ENCODE measurements at places on chromosomes 7 and 10.

DNA sequence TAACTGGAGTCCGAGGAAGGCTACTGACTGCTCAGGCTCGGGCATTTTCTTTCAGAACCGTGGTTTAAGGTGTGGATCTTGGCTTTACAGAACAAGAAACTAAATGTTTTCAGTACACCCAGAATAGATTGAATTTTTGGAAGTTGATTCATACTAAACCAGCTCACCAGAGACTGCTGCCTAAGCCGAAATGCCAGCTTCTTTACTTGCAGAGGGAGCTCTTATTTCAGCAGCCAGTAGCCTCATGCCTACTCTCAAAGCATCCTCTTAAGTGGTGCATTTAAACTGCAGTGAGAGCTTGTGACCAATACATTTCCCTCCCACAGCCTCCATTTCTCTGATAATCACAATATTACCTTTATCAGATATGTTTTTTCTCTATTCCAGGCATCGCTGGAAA, 615.1 kb downstream of the SUGCT start:
- no peak for DNase-seq

- no peak for DNase-seq
Measured at GRCh38 chr10:21194510-21194993, 297.4 kb upstream of the NEBL start.

DNA sequence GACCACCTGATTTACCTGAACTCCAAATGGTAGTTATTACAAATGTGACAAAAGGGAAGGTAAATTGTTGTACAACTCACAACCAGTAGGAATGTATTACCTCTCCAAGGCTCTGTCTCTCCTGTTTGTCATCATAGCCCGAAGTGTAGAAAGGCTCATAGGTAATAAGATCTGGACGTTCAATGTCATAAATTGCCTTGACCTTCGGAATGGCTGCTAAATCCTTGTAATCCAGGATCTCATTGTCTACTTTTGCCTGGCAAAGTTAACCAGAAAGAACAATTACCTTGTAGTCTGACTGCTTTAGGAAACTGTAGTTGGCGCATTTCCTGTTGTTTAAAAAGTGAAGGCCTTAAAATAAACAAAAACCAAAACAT, 68.6 kb upstream of the AFAP1L2 start:
- DNase-seq = no peak

- no peak for DNase-seq
Measured at GRCh38 chr7:100493476-100494264, 9.9 kb downstream of the NYAP1 start.

DNA sequence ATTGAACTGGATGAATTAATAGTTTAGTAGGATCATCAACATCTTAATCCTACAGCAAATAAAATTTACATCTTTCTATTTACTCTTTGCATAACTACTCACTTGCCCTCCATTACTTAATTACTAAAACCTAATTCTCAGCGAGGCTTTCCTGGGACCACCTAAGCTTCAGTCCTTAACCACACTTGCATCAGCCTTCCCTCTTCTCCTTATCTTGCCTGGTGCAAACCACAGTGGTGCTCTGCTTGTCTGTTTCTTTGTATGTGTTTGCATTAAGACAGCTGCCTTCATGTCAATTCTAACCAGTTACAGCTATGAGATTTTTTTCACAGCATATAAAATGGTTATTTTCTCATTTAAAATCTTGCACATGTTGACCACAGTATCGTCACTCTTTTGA, 72.6 kb upstream of the ZNF92 start:
- DNase-seq = no peak

GRCh38 chr7:35748371-35748770, 52.5 kb upstream of the SEPTIN7 start:
- no peak for DNase-seq

- no peak for DNase-seq
Measured at GRCh38 chr7:127221731-127222130, 31.0 kb downstream of the GRM8 start.

- DNase-seq = no peak
Measured at GRCh38 chr10:122561212-122561611, 658 bp downstream of the DMBT1 start.

DNA sequence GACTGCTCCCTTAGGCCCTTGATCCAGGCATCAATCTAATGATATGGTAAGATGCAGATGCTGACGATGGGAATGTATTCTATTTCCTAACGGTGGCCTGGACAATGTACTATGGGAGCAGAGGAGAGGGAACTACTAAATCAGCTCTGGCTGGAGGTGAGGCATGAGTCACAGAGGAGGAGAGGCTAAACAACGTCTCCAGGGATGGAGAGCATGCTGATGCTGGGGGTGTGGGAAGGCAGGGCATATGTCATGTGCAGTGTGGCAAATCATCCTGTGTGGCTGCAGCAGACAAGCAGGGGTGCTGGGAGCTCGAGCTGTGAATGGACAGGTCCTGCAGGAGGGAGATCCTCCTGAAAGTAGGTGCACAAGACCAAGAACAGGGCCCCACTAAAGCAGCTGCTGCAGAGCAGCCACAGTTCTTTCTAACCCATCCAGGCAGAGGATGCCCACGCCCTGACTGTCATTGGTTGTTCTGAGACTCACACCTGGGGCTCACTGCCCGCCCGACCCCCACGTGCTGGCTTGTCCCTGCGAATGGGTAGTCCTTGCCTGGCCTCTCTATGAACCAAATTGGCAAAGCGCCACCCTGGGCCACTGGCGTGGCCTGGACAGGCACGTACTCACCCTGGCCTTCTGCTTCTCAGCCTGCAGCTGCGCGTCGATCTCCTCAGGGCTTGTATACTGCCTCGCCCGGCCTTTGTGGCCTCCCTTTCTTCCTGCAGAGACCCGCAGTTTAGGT, 4.0 kb downstream of the PDAP1 start:
- DNase-seq = no peak

DNA sequence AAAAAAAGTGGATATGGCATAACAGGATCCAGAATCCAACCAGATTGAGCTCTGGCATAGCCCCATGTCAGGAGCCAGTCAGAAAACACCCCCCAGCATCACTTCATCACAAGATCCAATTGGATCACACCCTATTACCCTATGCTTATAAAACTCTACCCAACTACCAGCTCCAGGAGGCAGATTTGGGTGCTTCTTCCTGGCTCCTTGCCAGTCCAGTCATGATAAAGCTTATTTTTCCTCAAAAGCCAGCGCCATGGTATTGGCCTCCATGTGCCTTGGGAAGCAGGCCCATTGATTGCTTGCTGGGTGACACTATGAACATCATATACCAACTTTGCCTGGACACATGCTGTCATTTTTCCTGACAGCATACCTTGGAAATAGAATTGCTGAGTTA, 281.4 kb upstream of the MKLN1 start:
- DNase-seq = no peak

- no peak for DNase-seq
Measured at GRCh38 chr10:102109166-102110116, 10.7 kb downstream of the LDB1 start.

DNA sequence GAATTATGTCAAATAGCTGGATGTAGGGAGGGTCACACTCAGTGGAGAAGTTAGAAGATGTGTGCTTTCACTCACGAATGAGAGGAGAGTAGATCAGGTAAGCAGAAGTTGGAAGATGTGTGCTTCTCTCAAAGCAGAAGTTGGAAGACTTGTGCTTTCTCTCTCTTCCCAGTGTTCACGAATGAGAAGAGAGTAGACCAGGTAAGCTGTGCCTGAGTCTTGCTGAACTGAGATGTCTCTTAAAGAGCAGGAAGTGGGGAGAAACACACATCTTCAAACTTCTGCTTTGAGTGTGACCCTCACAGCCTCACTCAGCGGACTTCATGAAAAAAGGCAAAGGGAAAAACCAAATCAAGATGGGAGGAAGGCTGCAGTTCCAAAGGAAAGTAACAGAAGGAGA, 7.0 kb upstream of the TMEM243 start:
- DNase-seq = no peak

DNA sequence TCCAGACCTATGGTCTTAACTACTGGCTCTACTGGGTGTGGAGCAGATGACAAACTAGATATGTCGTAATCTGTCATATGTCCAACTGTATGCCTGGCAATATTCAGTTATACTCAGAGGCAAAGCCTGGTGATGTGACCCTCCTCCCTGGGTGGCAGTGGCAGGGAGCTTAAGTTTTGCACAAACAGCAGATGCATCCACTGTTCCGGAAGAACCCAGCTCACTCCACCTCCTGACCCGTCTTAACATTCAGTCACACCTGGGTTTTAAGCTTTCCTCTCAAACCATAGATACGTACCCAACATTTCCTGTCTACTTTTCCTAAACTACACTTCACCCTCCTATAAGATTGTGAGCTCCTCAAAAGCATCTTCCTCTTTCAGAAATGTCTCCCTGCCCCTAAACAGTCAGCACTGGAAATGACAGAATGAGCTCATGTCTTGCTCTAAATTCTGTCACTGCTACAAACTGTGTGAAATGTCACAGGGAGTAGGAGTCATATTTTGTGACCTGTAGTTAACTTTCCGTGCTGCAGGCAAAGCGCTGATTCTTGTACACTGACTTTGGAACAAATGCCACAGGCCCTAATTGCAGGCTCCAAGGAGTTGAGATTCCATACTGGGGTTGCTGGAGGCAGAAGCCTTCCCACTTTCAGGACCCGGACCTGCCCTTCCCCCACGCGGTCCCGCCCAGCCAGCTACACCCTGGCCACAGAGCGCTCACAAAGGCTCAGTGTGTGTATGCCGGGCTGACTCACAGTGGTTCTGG, 23.9 kb downstream of the SCD start:
- no peak for DNase-seq

DNA sequence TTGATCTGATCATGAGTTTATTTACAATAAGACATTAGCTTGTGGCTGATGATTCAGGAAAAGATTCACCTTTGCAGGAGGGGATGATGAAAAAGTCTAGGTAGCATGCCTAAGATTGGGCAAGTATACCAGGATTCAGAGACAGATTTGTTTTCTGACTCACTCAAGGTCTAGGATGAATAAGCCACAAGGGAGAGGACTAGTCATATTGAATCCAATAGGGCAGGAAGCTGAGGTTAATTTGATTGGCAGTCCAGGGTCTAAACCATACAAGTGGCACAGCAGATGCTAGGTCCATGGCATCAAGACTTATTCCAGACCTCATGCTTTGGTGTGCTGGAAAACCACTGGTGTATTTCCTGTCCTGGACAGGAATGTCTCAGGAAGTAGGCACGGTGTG, 1133.4 kb downstream of the XPNPEP1 start:
- no peak for DNase-seq

DNA sequence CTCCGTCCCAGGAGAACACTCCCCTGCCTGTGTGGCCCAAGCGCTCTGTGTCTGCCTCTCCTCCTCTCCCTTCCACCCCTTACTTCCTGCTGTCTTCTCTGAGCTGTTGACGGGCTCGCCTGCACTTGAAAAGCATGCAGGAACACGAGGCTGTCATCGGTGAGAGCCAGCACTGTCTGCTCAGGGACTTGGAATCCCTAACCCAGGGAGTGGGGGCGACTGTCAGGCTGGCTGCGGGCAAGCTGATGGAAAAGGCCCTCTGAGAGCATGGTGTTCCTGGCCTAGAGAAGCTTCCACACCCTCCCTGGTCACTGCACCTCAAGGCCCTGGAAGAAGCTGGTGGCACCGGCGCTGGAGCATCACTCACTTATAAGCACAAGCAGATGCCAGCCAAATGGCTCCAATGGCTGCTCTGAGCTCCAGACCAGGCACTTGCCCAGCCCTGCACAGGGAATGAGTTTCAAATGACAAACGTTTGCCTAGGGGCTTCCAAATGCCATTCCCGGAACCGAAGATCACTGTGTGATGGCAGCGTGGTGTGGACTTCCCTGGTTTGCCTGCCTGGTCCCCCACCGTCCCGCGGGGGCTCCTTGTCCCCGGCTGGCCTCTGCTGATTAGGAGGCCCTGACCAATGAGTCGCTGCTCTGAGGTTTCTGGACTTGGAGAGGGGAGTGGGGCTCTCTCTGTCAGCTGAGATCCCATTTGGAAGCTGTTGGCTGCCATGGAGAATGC, 56.7 kb upstream of the EBF3 start:
- DNase-seq = no peak

DNA sequence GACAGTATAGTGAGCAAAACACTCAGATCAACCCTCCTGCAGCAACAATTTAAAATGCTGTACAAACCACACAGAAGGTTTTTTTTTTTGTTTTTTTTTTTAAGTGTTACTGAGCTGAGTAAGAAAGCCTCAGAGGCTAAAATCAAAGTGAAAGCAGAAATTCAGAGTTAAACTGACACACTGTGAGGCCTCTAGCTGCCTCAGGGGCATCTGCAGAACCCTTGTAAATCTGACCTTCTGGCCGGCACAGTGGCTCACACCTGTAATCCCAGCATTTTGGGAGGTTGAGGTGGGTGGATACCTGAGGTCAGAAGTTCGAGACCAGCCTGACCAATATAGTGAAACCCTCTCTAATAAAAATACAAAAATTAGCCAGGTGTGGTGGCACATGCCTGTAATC, 7.4 kb upstream of the GNA12 start:
- no peak for DNase-seq

- no peak for DNase-seq
Measured at GRCh38 chr7:87886875-87887274, 10.6 kb downstream of the DBF4 start.

GRCh38 chr7:340979-341694, 51.2 kb downstream of the FOXL3 start:
- no peak for DNase-seq

DNA sequence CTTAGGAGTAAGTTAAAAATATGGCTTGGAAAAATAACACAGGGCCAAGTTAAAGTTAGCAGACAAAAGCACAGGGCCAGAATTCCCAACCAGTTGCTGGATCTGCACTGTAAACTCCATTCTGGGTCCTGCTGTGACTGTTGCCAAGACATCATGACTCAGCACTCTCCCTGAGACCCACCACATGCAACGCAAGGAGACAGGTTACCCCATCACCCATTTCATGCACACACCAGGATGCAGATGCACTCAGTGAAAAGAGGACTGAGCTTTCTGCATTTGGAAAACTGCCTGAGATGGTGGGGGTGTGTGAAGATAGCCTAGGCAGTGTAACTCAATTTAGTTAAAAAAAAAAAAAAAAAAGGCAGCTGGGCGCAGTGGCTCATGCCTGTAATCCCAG, 97.6 kb upstream of the ZNF438 start:
- DNase-seq = no peak

DNA sequence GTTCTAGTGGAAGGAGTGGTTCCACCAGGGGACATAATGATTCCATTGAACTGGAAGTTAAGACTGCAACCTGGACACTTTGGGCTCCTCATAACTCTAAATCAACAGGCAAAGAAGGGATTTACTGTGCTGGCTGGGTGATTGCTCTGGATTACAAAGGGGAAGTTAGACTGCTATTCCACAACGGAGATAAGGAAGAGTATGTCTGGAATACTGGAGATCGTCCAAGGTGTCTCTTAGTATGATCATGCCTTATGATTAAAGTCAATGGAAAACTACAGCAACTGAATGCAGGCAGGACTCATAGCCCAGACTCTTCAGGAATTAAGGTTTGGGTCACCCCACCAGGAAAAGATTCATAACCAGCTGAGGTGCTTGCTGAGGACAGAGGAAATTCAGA, 310.6 kb upstream of the MGMT start:
- no peak for DNase-seq

- no peak for DNase-seq
Measured at GRCh38 chr10:59465088-59465487, 102.7 kb upstream of the FAM13C start.

DNA sequence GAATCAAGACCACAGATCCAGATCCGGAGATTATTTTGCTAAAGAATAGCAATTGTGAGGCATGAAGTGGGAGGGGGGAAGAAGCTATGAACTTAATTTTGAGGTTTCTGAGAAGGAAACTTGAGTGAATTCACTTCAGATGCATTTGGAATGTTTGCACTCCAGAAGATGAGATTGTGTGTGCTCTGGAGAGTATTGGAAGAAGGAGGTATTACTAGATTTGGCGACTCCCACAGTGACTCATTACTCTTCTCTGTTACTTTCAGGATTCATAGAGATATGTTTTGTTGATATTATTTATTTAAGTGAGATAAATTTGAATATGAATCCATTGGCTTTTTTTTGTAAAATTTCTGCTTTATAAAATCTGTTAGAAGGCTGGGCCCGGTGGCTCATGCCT, 80.7 kb downstream of the ANKRD30A start:
- DNase-seq = no peak

All from NCI-H1436 treated with DMSO at 0.1 percent for 48 hours (cell line).